ENCODE measurements at places on chromosomes 11 and 22.
A peak's percentile ranks its signal among the peaks of the same experiment; 100 is the strongest.

DNA sequence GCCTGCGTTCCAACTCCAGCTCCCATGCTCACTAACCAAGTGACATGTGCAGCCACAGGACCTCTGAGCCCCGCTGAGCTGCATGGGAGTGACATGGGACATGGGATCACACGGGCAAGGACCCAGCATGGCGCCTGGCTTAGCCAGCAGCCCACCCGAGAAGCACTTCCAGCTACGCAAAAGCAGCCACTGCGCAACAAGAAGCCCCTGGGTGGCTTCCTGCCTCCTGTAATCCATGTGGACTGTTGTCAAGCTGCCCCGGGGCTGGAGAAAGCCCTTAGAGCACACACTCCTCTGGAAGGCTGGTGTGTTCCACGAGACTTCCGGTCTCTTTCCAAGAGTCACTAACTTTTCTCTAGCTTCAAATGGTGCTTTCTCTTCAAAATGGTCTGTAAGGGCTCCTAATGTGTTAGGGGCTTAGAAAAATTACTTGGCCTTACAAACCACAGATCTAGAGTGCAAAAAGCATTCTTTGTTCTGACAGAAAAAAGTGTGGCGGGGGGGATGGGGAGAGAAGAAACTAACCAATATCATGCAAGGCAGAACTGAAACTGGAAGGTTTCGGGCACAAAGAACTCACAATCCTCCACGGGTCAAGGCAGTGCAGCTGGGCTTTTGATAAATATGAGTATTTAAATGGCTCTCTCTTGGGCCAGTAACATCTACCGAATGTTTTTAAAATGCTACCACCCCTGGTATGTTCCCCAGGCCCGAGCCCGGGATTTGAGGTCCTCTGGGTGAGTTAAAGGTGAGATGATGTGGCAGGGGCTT lies 5.5 kb downstream of the C11orf24 start:
- DNase-seq: peak; percentile 67

DNA sequence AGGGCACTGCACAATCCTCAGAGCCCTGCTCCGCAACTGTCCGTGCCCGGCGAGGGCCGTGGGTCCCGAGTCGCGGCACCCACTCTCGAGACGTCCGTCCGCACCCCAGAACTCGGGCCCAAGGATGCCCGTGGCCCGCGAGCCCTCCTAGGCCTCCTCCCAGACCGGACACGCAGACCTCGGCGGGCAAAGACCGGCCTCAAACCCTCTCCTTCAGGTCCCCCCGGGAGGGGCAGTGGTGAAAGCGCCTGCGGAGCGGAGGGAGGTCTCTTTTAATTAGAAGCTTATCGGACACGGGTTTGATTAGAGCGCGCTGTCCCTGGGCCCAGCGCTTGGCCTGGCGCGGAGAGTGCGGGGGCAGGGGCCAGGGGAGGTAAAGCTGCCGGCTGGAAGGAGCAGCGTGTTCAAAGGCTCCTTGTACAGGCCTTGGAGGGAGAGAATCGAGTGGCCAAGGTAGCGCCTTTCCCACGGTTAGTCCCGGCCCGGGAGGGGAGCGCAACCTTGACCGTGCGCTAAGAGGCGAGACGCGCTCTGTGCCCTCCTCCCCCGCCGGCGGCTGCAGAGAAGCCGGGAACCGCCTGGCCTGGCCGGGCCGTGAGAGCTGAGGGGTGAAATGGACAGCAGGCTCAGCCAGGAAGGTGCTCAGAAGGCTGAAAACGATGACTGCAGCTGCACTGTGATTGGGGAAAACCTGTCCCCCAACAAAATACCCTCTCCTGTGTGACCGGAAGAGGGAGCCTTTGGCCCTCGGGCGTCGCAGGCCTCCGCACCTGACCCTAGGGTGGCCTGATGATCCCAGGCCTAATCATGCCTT lies 4.6 kb downstream of the WT1 start:
- DNase-seq: no peak

DNA sequence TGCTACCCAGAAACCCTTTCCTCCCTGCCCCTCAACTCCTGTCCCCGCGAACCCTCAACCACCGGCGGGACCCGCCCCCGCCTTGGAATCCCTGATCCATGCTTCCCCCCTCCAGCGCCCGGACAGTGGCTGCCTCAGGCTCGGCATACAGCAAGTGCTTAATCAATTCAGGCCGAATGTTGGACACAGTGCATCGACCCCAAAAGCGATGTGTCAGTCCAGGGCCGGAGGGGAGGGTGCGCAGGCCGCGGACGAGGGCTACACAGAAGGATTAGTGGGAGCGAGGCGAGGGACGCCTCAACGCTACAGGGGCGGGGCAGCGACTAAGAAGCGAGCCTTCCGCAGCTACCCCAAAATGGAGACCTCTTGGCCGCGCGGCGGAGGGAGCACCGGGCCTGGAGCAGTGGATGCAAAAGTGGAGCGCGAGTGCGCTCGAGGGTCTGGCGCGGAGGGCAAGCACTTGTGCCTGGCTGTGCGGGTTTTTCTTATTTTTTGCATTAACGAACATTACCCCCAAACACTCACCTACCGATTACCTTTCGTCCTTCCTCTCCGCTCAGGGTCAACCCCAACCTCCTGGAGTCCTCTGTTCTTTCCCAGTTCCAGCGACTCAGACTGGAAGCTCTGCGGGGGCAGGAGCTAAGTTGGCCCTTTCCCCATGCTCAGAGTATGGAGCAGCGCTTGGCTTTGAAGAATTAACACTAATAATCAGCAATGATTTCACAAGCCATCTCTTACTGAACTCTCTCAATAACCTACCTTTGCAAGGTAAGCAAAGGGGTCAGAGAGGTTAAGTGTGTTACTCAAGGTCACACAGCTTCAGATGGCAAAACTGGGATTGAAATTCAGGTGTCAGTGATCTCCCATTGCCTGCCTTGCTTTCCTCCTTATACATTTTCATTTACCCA lies 30.0 kb upstream of the WNT11 start:
- DNase-seq: peak; percentile 77

GRCh38 chr11:25775603-25776002 lies 556.3 kb upstream of the ANO3 start:
- no peak for DNase-seq

DNA sequence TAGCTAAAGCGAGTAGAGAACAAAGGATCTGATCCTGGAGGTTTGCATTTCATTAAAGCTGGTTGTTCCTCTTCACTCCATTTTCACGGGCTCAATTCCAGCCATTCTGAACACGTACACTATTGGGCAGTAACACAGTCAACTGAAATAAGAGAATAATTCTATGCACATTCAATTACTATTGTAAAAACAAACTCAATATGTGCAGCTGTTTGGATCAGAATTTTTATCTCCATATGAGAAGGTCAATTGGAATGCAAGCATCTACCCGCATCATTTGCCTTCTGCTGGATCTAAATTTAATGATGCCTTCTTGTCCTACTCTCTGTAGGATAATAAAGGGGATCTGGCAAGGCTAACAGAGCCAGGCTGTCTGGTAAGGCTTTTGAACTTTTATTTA lies 562.8 kb upstream of the CCDC179 start:
- DNase-seq: no peak

DNA sequence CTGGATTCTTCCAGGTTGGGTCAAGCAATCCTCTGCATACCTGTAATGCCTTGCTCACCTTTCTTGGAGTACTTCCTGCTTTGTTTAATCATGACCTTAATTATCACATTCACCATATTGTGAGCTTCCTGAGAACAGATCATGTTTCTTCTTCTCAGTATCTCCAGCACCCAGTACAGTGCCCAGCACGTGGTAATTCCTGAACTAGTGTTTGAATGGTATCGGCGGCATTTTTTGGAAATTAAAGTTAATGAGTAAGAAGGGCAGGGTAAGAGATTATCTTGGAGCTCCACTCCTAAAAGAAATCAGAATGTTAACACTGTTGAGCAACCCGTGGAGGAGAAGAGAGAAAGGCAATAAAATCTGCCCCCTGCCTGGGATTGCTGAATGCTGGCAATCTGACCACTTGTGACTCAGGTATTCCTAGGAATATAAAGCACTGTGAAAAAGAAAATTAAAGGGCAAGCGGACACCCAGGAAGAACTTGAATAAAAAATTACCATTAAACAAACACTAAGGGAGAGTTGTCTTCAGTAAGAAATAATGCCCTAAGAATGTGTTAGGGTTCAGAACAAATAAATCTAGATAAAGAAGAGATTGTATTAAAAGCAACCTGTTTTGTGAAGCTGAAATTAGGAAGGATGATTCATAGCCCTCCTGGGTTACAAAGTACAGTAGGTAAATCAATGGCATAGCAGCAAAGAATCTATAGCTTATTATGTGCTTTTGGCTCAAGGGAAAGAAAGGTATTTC lies 92.9 kb downstream of the PDHX start:
- DNase-seq: no peak

GRCh38 chr22:44133161-44133560 lies 47.6 kb upstream of the PARVG start:
- no peak for DNase-seq

- DNase-seq: no peak
Observed at GRCh38 chr11:108224366-108224765, 1.5 kb downstream of the ATM start.

DNA sequence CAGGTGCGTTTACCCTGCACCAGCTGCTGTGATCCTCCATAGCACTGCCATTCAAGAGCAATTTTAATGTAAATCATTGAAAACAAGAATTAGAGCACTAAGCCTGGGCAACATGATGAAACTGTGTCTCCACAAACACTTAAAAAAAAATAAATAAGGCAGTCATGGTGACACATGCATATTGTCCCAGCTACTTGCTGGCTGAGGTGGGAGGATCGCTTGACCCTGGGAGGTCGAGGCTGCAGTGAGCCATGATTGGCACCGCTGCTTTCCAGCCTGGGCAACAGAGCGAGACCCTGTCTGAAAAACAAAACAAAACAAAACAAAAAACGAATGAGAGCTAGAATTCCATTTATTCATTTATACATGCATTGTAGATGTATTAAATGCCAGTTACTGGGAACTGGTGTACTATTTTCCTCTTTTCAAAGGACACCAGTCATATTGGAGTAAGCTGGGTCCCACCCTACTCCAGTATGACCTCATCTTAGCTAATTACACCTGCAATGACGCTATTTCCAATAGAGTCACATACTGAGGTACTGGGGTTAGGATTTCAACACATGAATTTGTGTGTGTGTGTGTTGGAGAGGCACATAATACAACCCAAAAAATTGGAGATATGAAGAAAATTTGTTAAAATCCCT lies 101.9 kb downstream of the MICAL2 start:
- DNase-seq: no peak

- DNase-seq: no peak
Observed at GRCh38 chr22:40212121-40212520, 34.4 kb downstream of the TNRC6B start.

GRCh38 chr11:45651841-45652749 lies 13.3 kb downstream of the CHST1 start:
- no peak for DNase-seq

DNA sequence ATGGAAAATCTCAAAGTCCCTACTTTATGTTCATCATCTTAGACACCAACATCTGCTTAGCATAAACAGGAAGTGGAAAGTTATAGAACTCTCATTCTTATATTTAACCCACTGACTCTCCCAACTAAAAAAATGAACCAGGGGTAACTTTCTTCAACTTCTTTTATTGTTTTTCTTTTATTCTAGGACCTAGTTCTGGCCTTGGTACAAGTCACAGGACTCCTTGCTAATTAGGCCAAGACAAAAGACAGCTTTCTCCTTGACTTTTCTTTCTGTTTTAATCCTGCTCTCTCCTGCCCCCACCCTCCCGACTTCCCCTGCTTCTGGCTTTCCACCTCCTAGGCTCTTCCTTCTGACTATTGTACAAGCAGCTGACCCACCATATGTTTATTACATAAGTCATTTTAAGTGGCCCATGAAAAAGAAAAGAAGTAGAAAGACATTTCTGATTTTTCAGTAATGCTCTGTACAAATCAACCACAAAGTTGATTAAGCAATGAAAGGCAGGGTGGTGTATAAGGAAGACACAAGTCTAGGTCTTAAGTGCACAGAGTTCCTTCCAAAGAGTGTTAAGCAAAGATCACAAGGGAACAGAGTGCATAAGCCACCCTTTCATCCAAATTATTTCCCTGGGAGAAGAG lies 18.3 kb downstream of the JAML start:
- DNase-seq: no peak

DNA sequence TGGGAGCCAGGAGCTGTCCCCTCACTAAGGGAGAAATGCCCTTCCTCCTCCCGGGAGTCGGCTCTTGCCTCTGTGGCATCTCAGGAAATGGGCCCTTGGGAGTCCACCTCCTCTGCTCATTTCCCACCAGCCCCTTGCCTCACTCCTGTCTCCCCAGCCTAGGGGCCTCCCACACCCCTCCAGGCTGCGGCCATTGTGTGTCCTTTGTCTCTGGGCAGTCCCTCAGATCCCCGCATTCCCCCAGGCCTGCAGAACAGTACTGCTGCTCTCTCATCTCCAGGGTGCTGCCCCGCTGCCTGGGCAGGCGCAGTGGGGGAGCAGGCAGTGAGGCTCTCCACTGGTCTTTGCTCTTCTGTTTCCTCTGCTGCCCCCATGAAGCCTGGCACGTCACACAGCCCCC lies 25.0 kb downstream of the ADA2 start:
- no peak for DNase-seq

- DNase-seq: no peak
Observed at GRCh38 chr11:15967966-15968365, 388.4 kb downstream of the SOX6 start.

GRCh38 chr11:100769165-100769564 lies 82.1 kb downstream of the ARHGAP42 start:
- no peak for DNase-seq

- no peak for DNase-seq
Observed at GRCh38 chr11:96125400-96125799, 201.5 kb upstream of the MTMR2 start.

DNA sequence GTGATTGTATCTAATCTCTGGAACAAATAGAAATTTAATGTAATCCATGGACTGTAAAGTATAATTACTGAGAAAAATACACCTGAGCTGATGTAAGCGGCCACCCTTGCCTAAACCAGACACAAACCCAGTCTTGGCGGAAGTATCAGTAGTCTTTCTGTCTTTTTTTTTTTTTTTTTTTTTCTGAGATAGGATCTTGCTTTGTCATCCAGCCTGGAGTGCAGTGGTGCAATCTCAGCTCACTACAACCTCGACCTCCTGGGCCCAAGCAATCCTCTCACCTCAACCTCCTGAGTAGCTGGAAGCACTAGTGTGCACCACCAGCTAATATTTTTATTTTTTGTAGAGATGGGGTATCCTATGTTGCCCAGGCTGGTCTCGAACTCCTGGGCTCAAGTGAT lies 5.5 kb upstream of the CXCR5 start:
- no peak for DNase-seq

GRCh38 chr11:102458548-102458947 lies 6.0 kb upstream of the TMEM123 start:
- DNase-seq: no peak

GRCh38 chr11:8693010-8693551 lies 10.5 kb downstream of the RPL27A start:
- DNase-seq: no peak

GRCh38 chr11:20042045-20042639 lies 118.1 kb downstream of the DBX1 start:
- no peak for DNase-seq

DNA sequence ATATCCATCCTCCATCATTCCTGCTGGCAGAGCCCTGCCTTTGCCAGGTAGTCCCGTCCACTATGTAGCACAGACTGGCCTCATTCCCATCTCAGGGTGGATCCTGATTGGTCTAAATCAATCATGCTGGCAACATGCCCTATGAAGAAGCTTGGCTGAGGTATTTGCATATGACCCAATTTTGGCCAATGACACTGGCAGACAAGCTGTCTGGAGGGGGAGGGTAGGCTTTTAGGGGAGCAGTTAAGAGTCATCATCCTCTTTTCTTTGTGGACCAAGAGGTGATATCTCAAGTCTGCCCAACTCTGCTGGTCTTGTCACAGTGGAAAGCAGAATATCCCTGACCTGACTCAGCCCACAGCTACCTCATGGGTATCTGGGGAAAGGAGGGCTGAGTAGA lies 5.1 kb downstream of the CCDC89 start:
- no peak for DNase-seq

GRCh38 chr11:78767027-78767932 lies 192.6 kb upstream of the NARS2 start:
- DNase-seq: no peak
